Hair follicle dermal papilla cell (primary cell): ENCODE measurements at places on chromosomes 7 and 10. TPM values are rescaled to one million over a fixed set of nuclear protein-coding genes. Genes with fewer than 3 reads are reported as not detected.

TWIST1 gene
- 302 and 322 TPM in 2 replicates for total RNA-seq

GPR146 gene
- total RNA-seq, result 1.2 and 1.6 TPM in 2 replicates

WASHC2A gene
- total RNA-seq, result 52.2 and 56.1 TPM in 2 replicates

POT1 gene
- 20.4 and 26.5 TPM in 2 replicates for total RNA-seq

CALY gene
- not detected in 2 replicates for total RNA-seq

EMX2 gene
- 5.5 and 8.1 TPM in 2 replicates for total RNA-seq

IL6 gene
- 20.2 and 32.3 TPM in 2 replicates for total RNA-seq

PNLIPRP3 gene
- 0.12 TPM in 1 of 2 replicates, not detected in the other for total RNA-seq

PPP1R3C gene
- 75.5 and 139 TPM in 2 replicates for total RNA-seq

FMC1 gene
- total RNA-seq, result 4.6 and 5.4 TPM in 2 replicates

TBXAS1 gene
- 0.12 and 0.32 TPM in 2 replicates for total RNA-seq

UBE3C gene
- total RNA-seq, result 109 and 133 TPM in 2 replicates

CTNNA3 gene
- total RNA-seq, result under 0.01 and 0.24 TPM in 2 replicates

R3HCC1L gene
- 11.9 and 13.8 TPM in 2 replicates for total RNA-seq
